ENCODE measurements at places on chromosomes 1 and 21. TPM values are rescaled to one million over a fixed set of nuclear protein-coding genes. Genes with fewer than 3 reads are reported as not detected.

The CD101 gene
- 0.41 TPM for total RNA-seq

The SYPL2 gene
- total RNA-seq = 0.30 TPM

The ZMYND12 gene
- 0.32 TPM for total RNA-seq

The ZNF695 gene
- total RNA-seq = 17.2 TPM

The GRHL3 gene
- 0.45 TPM for total RNA-seq

The UBL4B gene
- total RNA-seq = not detected

The PDXK gene
- total RNA-seq = 93.8 TPM

The MAD2L2 gene
- 100 TPM for total RNA-seq

The KLHDC9 gene
- not detected for total RNA-seq

The SAMD13 gene
- 0.61 TPM for total RNA-seq

The UMODL1 gene
- not detected for total RNA-seq

The OLFM3 gene
- not detected for total RNA-seq

The CD48 gene
- total RNA-seq = not detected

The OR14A2 gene
- total RNA-seq = not detected

The NR0B2 gene
- total RNA-seq = not detected

The RGS8 gene
- total RNA-seq = 0.04 TPM

The SLC1A7 gene
- 0.19 TPM for total RNA-seq

The RNPEP gene
- 98.5 TPM for total RNA-seq

The CFHR2 gene
- not detected for total RNA-seq

The KRTAP6-3 gene
- total RNA-seq = not detected

The SPRR2G gene
- not detected for total RNA-seq

The TMEM125 gene
- not detected for total RNA-seq

The RIMS3 gene
- 0.45 TPM for total RNA-seq

The ACOT11 gene
- total RNA-seq = 0.30 TPM

All from A375 (cell line).